ENCODE measurements at places on chromosomes 12 and 14.
A peak's percentile ranks its signal among the peaks of the same experiment; 100 is the strongest.

DNA sequence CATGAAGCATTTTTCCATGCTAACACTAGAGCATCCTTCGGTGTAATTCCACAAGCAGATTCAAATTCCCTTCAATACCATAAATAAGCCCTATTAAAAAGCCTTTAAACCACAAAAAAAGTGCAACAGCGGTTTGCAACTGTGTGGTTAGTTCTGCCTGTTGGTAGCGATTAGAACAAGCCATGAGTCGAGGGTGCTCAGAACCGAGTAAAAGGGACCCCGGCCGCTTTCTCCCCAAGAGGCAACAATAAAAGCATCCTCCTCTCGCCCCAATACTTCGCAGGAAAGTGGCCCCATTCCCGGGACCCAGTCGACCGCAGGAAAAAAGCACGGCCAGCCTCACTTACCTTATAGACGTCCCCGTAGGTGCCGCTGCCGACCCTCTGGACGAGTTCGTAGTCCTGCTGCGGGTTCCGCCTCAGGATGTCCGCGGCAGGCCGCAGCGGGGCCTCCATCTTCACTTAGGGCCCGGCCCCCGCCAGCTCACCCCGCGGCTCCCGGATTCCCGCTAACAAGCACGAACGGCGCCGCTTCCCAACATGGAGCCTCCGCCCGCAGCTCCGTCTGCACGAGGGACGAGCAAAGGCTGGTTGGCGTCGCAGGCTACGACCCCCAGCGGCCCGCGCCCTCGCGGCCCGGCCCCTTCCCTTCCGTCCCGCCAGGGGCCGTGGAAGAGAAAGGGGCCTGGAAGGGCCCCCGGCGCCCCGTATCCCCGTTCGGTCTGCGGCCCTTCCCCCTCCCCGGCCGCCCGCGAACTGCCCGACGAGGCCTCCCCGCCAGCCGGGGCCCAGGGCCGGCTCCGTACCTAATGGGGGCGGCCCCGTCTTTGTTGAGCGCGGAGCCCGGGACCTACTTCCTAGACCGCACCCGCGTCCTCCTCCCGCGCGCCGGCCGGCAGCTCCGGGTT lies 521 bp downstream of the MAP4K5 start:
- DNase-seq, result peak; percentile 13

DNA sequence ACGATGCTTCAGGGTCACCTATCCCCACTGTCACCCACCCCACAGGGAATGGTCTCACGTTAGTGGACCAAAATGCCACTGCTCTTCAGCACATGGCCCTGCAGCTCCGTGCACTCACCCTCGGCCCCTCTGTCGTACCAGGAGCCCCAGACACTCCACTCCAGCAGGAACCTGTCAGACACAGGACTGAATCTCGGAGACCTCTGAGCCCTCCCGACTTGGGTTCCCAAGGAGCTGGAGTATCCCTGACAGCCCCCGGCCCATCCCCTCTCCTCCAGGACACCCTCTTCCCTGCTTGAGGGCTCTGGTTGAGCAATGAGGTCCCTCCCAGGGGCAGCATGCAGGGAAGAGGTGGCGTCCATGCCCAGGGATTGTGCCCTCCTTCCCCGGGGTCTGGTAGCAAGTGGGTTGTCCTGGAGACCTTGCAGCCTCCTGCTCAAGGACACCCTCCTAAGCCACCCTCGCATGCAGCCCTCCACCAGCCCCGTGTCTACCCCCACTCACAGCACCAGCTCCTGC lies 20.4 kb upstream of the LRTM2 start:
- DNase-seq, result no peak

DNA sequence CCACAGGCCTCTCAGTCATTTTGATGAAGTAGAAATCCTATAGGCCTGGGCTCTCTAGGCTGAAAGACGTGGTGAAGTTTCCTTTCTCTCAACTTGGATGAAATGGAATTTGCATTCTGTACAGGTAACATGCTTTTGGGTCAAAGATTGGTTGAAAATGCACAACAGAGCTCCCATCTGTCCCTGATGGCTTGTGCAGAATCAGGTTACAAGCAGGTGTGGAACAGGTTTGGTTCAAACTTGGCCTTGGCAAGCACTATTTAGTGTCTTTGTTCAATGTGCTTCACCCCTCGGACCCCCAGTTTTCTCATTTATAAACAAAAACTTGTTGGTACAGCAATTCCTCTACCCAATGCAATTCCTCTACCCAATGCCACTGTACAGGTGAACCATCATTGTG lies 1493.0 kb downstream of the AACS start:
- no peak for DNase-seq

- no peak for DNase-seq
Measured at GRCh38 chr12:4771960-4772566, 51.9 kb downstream of the GALNT8 start.

GRCh38 chr14:44910821-44911220 lies 50.9 kb downstream of the KLHL28 start:
- no peak for DNase-seq

DNA sequence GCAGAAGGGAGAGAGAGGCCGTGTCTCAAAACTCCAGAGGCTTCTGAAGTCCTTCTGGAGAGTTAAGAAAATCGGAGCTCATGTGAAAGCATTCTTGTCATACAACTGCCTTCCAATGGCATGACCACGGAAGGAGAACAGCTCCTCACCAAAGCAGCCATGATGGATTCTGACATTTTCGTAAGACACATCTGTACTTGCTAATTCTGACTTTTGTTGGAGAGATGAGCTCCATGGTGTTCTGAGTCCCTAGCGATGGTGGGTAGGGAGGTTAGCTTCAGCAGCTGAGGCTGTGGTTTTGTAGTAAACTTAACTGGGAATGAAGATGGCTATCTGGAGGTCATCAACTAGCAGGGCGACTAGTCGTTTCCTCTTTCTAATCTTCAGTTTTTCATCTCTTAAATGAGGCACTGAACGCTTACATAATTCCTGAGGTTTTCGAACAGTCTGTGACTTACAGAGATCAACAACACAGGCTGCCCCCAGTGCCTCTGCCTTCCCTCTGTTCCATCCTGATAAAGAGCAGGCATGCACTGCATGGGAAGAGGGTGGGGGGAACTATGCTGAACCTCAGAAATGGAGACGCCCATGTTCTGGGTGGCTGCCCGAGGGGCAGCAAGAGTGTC lies 28.6 kb upstream of the DICER1 start:
- DNase-seq, result no peak

GRCh38 chr12:911191-911826 lies 38.2 kb downstream of the RAD52 start:
- no peak for DNase-seq

GRCh38 chr12:55957106-55957859 lies 8.6 kb downstream of the PMEL start:
- DNase-seq, result no peak
